Activated CD4-positive, CD25-positive, alpha-beta regulatory T cell treated with anti-CD3 and anti-CD28 coated beads, Interleukin-2, amount 50 U/mL, for 72 hours (primary cell): ENCODE measurements at places on chromosomes 7 and 10.

DNA sequence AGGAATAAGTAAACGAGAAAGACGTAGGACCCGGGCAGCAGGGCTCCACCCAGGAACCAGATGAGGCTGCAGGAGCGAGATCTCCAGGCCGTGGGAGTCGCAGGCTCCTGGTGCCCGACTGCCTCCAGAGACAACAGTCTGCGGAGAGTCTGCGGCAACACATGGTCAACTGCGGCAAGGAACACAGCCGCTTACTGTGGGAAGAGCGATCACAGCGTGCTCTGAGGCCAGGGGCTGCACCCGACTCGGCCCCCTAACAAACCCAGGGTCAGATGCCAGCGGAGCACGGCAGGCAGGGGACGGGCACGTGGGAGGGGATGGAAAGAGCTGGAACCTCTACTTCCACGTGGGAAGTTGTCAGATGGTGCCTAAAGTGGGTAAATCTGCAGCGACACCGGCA is 26.6 kb downstream of the GET4 start:
- no peak for DNase-seq

DNA sequence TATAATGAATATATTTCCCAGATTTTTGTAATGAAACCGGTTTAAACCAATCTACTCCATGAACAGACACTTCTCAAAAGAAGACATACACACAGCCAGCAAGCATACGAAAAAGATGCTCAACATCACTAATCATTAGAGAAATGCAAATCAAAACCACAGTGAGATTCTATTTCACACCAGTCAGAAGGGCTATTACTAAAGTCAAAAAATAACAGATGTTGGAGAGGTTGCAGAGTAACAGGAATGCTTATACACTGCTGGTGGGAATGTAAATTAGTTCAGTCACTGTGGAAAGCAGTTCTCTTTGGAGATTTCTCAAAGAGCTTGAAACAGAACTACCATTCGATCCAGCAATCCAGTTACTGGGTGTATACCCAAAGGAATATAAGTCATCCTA is 240.7 kb downstream of the TSPAN12 start:
- no peak for DNase-seq

- DNase-seq, result no peak
Measured at GRCh38 chr10:93261089-93261488, 187.4 kb downstream of the CYP26A1 start.

DNA sequence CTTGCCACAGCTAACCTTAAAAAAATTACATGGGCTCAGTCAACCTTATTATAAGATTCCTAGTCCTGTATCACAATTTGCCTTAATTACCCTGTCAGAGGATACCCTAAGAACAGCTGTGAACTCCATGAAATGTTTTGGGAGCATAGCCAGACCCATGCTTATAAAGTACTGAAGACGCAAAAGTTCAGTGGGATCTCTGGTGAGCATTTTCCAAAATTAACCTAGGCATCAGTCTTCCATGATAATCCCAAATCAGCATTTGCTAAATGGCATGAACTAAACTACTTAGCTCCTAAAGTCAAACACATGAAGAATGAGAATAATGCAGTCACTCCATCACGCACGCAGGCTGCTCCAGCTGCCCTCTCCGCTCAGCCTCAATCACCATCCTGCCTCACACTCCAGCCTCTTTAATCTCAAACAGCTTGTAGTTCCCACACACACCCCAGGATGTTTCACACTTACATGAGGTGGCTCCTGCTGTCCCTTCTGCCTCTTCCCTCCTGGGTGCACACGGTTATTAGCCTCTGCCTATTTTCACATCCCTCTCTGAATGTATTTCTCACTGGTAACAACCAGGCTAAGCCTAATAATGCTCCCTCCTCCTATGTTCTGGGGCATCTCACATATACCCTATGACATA is 15.3 kb downstream of the IGF2BP3 start:
- no peak for DNase-seq

- DNase-seq, result no peak
Measured at GRCh38 chr7:36546331-36546730, 156.7 kb downstream of the ANLN start.

DNA sequence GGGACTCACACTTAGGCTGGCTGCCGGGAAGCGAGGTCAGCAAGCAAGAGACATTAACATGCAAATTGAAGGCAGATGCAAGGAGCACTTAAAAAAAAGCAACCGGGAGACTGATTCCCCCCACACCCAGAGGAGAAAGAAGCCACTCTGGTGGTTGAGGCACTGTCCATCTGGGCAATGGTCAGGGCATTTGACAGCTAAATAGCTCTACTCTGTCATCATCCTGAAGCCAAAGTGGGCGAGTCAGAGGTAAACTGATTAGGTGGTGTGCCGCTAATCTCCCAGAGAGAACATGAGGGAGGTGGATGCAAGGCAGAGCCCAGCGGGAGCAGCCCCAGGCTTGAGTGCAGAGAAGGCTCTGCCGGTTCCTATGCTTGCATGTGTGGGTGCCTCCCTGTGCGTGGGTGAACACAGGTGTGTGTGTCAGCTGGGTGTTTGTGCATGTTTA is 100.6 kb downstream of the PLXNA4 start:
- DNase-seq, result no peak

GRCh38 chr10:89001729-89002072 is 11.1 kb downstream of the FAS start:
- DNase-seq, result no peak

GRCh38 chr7:25860275-25861163 is 291.5 kb upstream of the NFE2L3 start:
- DNase-seq, result no peak

DNA sequence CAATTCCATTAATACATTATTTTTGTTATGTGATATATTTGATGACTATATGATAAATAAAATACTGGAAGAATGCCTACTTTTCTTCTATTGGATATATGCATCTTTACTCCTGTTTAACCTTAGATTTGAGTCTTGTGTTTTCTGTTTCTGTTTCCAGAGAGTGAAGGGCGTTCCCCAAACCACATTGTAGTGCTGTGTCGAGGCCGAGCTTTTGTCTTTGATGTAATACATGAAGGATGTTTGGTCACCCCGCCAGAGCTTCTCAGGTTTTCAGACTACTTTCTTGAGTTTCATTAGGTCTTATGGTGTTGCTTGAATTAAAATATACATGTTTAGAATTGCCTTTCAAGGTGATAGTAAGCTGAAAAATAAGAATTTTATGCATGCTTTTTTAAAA is 23.8 kb downstream of the CROT start:
- no peak for DNase-seq

- no peak for DNase-seq
Measured at GRCh38 chr7:150918378-150918777, 59.7 kb downstream of the KCNH2 start.

- peak; percentile 25 for DNase-seq
Measured at GRCh38 chr7:150946421-150947240, 31.5 kb downstream of the KCNH2 start.
